ENCODE measurements at places on chromosomes 7 and 10.

DNA sequence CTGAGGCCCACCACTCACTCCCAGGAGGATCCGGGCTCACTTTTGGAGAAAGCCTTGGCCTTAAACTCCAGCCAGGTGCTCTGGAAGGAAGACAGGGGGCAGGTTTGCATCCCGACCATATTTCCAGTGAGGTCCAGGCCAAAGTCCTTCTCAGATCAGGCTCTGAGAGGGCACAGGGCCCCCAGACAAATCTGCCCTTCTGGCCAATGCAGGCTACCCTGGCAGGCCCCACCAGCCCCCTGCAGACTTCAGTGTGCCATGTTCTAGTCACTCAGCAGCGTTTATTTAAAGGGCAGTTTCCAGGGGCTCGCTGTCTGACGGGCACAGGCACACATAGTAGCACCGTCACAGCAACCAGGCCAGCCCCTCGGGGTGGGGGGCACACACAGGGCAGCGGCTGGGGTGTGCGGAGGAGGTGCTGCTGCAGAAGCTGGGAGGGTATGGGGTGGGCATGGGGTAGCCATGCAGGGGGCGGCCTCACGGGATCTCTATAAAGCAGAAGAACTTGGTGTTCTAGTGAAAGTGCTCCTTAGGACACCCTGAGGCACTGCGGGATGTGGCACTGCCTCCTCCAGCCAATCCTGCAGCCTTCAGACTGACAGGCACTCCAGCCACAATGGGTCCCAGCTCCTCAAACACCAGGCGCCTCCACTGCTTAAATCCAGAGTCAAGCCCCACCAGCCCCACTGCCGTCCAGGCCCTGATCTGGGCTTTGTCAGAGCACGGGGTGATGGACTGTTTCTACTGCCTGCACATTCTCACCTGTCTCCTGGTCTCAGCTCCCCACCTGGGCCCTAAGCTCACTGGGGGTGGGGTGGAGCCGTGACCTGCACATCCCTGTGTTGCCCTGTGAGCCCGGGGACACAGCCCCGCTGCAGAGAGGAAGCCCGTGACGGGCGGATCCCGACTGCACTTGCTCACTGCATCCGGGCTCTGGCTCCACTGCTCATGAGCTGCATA is 9.6 kb upstream of the PYROXD2 start:
- DNase-seq = peak; percentile 54

- DNase-seq = no peak
These were observed 17.0 kb downstream of the ATE1 start for GRCh38 chr10:121910673-121911420.

DNA sequence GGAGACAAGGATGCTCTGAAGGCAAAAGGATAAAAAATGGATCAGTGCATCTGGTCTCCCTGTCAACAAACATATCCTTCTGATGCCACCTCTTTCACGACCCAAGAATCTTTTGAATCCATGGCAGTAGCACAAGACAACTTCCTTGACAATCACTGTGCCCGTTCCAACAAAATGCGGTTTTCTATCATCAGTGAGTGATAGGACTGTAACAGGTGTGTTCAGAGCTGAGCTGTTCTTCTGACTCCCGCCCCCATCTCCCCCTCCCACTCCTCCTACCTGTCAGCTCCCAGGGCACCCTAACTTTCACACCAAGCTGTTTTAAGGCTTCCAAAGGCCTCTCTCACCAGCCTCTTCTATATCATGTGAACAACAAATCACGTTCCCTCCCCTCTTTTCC is 74.8 kb downstream of the PARD3 start:
- DNase-seq = no peak

DNA sequence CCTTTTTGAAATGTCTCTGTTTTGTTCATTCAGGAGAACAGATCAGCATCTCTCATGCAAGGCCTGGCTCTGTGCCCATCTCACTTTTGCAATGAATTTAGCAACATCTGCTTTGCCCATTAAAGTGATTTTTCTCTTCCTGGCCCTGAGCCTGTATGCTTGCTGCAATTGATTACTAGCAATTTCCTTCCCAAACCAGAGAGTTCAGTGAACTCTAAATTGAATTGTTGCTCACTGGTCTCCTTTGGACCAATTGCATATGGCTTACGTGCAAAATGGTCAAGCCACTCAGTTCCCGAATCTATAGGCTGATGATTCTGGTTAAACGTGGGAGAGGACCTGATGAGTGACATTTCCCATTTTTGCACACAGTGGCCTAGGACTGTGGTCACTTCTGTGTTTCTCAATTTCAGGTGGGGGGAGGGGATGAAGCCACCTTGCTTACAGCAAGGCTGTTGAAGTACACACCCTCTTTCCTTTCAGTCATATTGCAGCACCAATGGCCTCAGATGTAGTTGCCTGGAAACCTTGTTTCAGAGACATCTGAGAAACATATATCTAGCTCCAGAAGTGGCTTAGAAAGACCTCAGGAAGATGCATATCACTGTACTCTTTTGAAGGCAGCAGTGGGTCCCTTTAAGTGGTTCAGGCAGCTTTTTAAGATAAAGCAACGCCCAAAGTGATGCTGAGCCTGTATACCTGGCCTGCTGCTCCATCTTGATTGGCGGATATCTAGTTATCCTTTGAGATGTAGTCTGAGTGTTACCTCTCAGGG is 201.4 kb downstream of the PTEN start:
- DNase-seq = no peak

DNA sequence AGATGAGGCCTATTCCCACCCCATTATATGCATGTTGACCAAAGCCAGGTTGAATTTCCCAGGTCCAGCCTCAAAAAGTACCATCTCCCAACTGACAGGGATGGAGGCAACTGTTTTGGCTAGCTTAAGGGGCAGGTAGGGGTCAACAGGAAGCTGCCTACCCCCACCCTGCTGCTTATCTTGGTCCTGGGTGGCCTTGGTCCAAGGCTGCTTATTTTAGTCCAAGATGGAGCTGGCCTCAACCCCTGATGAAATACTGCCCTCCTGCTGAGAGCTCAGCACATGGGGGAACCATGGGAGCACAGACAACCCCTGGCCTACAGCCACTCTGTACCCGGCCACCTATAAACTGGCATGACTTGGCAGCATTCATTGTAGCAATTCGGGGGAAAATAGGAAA is 23.1 kb downstream of the MYO1G start:
- DNase-seq = no peak

DNA sequence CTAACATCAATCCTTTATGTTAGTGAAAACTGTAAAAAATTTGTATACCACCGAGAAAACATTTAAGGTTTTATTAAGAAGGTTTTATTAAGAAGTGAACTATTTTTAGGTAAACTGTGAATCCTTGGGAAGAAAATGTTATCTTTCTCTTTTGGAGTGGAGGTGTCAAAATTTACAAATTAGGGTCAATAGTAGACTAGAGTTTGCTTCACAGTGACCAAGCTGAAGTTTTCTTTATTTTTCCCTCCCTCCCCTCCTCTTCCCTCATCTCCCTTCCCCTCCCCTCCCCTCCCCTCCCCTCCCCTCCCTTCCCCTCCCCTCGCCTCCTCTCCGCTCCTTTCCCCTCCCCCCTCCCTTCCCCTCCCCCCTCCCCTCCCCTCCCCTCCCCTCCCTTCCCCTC is 168.8 kb downstream of the CNTNAP2 start:
- DNase-seq = no peak

GRCh38 chr7:72069263-72069662 is 342.9 kb downstream of the CALN1 start:
- no peak for DNase-seq

DNA sequence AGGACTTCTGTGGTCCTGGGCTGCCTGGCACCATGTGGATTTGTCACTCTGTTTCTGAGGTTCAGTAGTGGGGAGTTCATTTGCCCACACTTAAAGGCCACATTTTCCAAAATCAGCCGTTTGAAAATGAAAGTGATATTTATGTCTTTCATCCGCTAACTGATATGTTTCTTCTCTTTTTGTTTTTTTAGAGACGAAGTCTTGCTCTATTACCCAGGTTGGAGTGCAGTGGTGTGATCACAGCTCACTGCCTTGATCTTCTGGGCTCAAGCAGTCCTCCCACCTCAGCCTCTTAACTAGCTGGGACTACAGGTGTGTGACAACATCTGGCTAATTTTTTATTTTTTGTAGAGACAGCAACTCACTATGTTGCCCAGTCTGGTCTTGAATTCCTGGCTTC is 58.6 kb downstream of the EBLN1 start:
- DNase-seq = no peak

GRCh38 chr7:123795917-123796316 is 47.1 kb upstream of the WASL start:
- DNase-seq = no peak

DNA sequence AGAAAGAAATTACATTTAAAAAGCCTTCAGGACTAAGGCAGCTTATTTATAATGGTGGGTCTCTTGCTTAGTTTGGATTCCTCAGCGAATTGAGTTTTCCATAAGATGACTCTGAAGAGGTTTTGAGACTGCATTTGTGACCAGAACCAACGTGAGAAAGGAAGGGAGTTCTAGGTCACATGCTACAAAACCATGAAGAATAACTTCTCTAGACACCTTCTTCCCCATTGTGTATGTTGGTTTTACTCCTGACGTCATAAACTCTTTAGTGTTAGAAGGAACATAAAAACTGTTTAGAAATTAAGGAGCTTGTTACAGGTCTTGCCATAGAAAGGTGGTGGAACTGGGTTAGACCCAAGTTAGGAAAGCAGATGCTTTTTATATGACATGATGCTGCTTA is 11.1 kb downstream of the PTPN12 start:
- DNase-seq = no peak

- DNase-seq = peak; percentile 77
These were observed 86.8 kb downstream of the SORBS1 start for GRCh38 chr10:95474228-95475002.

GRCh38 chr7:66110856-66111255 is 3.8 kb upstream of the CRCP start:
- DNase-seq = no peak

DNA sequence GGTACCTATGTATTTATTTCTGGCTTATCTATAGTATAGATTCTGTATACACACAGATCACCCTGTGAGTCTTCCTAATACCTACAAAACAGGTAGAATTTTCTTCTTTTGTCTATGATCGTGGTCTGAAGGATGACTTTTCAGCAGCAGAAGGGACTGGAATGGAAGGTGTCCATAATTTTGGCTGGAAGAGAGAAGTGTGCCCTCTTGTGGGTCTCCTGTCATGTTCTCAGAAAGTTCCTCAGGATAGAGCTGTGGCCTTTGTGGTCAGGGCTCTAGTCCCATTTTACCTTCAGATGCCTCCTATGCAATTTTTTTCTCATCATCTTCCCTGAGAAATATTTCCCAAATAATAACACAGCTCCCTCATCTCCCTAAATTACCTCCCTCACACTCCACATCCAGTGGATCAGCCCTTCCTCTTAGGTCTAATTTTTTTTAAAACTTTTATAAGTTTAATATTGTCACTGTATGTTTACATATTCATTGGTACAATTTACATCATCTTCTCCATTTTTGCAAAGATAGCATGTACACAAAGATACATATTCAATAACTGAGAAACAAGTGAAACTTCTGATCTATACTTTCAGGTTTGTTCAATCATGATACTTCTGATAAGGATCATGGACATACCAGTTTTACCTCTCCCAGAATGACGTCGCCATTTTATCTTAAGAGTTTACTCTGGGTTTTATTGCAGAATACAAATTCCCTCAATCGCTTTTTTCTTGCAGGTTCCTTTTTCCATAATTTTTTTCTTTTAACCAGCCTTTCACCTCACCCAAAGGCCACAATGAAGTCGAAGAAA is 112.7 kb downstream of the REEP3 start:
- DNase-seq = no peak

- DNase-seq = no peak
These were observed 187.5 kb downstream of the CELF2 start for GRCh38 chr10:11205030-11205772.

DNA sequence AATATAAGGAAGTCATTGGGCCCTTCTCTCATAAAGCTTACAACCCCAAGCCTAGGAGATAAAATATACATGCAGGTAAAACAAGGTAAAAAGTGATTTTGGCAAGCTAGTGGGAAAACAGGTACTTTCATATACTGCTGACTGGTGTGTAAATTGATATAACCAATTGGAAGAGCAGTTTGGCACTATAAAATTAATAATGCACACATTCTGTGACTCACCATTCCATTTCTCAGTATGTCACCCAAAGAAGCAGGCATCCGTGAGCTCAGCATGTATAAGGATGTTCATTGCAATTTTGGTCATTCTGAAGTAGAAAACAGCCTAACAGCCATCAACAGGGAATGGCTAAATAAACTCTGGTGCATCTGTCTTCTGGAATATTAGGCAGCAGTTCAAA is 2.9 kb downstream of the MACROH2A2 start:
- DNase-seq = no peak

- DNase-seq = no peak
These were observed 5.3 kb downstream of the GLRX3 start for GRCh38 chr10:130141460-130141859.

DNA sequence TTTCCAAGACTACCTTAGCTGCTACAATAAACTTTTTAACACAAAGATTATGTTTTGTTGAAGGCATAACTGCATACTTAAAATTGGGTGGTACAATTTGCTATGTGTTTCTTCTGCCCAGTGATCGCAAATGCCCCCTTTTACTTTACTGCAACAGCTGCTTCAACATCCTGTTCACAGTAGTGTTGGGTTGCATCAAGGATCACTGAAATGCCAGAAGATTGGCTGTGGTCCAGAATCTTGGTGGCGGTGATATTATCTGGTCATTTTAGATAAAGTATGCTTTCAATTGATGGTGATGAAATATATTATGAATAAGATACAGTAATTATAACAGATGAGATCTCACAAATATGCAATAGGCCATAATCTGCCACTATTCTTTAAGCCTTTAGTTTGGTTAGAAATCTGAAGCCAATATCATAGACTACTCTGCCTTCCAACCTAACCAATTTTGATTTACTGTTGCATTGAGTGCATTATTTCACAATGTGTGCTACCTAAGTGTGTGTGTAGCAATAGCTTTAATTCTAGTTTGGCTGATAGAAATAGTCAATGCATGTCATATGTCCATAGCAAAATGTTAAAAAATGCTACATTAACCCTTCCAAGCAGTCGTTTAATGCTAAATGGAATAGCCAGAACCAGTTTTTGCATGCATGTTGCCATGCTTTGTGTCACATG is 29.8 kb upstream of the ING3 start:
- DNase-seq = no peak

GRCh38 chr7:40826411-40827221 is 691.8 kb downstream of the SUGCT start:
- no peak for DNase-seq

- no peak for DNase-seq
These were observed 600.0 kb downstream of the PHTF2 start for GRCh38 chr7:78398576-78398975.

DNA sequence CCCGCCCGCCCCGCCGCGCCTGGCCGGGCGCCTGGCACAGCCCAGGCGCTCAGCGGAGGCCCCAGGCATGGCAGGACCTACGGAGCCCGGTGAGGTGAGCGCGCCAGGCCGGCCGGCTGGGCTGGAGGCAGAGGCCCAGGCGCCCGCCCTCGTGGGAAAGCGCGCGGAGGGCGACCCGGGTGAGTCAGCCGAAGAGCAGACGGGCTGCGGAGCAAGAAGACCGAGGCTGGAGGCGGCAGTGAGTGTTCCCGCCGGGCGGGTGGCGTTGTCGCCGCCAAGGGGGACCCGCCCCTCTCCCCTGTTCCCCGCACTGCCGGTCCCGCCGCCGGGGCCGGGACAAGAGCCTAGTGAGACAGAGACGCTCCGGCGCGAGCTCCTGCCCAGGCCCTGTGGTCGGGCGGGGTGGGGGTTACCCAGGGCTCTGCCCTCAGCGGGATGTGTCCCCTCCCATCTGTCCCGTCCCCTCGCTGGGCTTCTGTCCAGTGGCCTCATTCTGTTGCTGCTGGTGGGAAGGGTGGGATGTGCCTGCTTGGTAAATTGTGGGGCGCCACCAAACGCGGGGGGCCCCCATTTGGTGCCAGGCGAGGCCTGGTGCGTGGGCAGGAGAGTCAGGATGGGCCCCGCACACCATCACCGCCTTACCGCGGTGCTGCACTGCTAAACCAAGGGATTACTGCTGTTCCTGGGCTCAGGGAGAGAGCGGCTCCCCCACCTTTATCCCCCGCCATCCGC is 17.0 kb upstream of the NODAL start:
- peak; percentile 70 for DNase-seq

Data from ascending aorta (tissue), 2 donors.